ENCODE measurements at places on chromosomes 4 and X. TPM values are rescaled to one million over a fixed set of nuclear protein-coding genes. Genes with fewer than 3 reads are reported as not detected.

GYPB gene
- not detected for total RNA-seq

ZNF711 gene
- 0.16 TPM for total RNA-seq

GAGE13 gene
- not detected for total RNA-seq

KIAA1210 gene
- total RNA-seq, result not detected

STAP1 gene
- total RNA-seq, result not detected

CLDN34 gene
- not detected for total RNA-seq

ITM2A gene
- total RNA-seq, result 191 TPM

RHOXF1 gene
- not detected for total RNA-seq

SPANXB1 gene
- total RNA-seq, result not detected

C4orf36 gene
- 0.16 TPM for total RNA-seq

LARP7 gene
- total RNA-seq, result 22.8 TPM

DMRTC1 gene
- total RNA-seq, result not detected

IGSF1 gene
- not detected for total RNA-seq

TLL1 gene
- total RNA-seq, result 12.5 TPM

FNIP2 gene
- total RNA-seq, result 28.3 TPM

RASL11B gene
- not detected for total RNA-seq

HSPA4L gene
- 2.4 TPM for total RNA-seq

NLRP2B gene
- under 0.01 TPM for total RNA-seq

SLC34A2 gene
- under 0.01 TPM for total RNA-seq

GAGE12F gene
- total RNA-seq, result not detected

SLIT2 gene
- 1.3 TPM for total RNA-seq

DNAJB14 gene
- 53.9 TPM for total RNA-seq

CENPVL2 gene
- not detected for total RNA-seq

TMEM150C gene
- 9.8 TPM for total RNA-seq

NAP1L2 gene
- total RNA-seq, result 3.0 TPM

NALF2 gene
- total RNA-seq, result not detected

ZCCHC18 gene
- 4.6 TPM for total RNA-seq

ZNF732 gene
- total RNA-seq, result 0.81 TPM

Data from bladder microvascular endothelial cell (primary cell).